ENCODE measurements at places on chromosomes 7 and 10.

- DNase-seq, result no peak
Measured at GRCh38 chr7:44152971-44153947, 12.1 kb upstream of the MYL7 start.

- DNase-seq, result no peak
Measured at GRCh38 chr10:36177071-36177470, 535.0 kb upstream of the FZD8 start.

- no peak for DNase-seq
Measured at GRCh38 chr7:148662646-148663045, 36.1 kb upstream of the CUL1 start.

- no peak for DNase-seq
Measured at GRCh38 chr7:137681657-137682562, 164.9 kb downstream of the DGKI start.

GRCh38 chr10:75024971-75025523 lies 86.4 kb upstream of the SAMD8 start:
- DNase-seq, result no peak

DNA sequence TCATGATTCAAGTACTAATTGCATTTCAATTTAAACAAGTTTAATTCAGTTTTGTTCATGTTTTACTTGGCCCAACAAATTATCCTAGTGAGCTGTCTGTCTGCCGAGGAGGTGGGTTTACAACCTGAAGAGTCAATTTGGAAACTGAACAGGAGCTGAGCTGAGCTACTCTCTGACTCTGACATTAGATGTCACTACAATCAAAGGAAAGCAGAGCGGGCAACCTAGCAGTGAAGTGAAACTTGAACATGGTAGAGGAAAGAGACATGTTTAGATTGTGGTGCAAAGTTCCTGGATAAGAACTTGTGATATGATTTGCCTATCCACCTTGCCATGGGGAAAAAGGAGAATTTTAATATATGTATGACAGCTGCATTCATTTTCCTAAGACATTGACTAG lies 9.6 kb upstream of the AGR3 start:
- DNase-seq, result peak; percentile 2

- DNase-seq, result no peak
Measured at GRCh38 chr10:110562348-110562747, 5.1 kb upstream of the SMC3 start.

DNA sequence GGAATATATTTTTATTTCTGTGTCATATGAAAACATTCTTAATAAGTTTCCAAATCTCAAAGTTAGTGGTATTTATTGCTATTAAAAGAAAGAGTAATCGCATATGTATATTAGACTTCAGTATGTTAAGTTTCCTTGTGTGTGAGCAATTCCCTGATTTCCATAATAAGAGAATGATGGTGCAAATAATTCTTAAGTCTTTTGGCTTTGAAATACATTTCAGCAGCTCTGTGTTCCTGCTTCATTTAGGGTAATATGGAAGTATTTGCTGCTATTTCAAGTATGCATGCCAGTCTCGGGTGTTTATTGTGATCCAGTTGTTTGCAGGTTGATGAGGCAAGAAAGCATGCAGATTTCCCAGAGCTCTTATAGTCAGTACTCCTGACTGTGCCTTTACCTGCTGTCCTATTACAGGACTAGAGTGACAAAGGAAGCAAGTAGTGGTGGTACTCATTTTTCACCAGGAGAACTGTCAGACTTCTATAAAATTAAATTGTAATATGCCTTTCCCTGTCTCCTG lies 43.7 kb downstream of the FGFBP3 start:
- no peak for DNase-seq

DNA sequence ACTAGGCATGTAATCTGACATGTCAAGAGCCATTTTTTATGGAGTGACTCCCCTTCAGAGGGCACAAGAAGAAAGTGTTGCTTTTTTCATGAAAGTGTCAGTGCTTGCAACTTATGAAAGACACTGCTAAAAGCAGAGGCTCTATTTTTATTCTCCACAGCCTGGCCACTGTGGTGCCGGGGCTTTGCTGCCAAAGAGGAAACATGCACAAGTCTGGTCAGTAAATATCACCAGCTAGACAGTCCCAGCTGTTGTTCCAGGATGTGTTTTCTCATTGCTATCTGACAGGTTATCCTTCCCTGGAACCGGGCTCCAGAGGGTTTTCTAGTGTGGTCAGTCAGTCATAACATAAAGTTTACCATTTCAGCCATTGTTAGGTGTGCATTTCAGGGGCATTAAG lies 180.7 kb upstream of the PITRM1 start:
- DNase-seq, result no peak

GRCh38 chr7:12771378-12771877 lies 84.0 kb downstream of the ARL4A start:
- peak; percentile 4 for DNase-seq

- no peak for DNase-seq
Measured at GRCh38 chr10:35449944-35450343, 113.6 kb downstream of the CCNY start.

GRCh38 chr10:5292196-5292735 lies 72.5 kb upstream of the UCN3 start:
- no peak for DNase-seq

GRCh38 chr7:44061645-44062179 lies 3.7 kb downstream of the PGAM2 start:
- DNase-seq, result no peak

DNA sequence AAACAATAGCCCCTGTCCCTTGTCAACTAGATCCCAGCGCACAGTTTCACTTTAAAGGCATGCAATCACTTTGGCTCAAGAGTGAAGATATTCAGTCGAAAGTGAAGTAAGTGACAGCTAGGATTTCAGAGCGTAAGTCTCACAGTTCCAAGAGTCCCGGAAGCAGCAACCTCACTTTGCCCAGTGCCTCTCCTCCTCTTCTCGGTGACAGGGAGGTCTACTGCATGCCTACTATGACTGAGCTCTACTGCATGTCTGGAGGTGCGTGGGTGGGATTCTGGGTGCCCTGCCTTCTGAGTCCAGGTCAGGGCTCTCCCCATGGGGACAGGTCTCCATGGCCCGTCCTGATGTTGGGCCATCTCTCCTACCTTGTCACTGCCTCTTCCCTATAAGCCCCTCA lies 17.0 kb downstream of the PRKCQ start:
- DNase-seq, result no peak

- DNase-seq, result no peak
Measured at GRCh38 chr7:88106434-88106833, 113.4 kb downstream of the SRI start.

GRCh38 chr10:24363070-24363469 lies 154.1 kb downstream of the KIAA1217 start:
- no peak for DNase-seq

- DNase-seq, result no peak
Measured at GRCh38 chr7:101134399-101134980, 7.6 kb downstream of the SERPINE1 start.

- DNase-seq, result no peak
Measured at GRCh38 chr10:113473851-113474250, 79.0 kb upstream of the HABP2 start.

- no peak for DNase-seq
Measured at GRCh38 chr7:128963327-128963757, 25.6 kb downstream of the IRF5 start.

- DNase-seq, result no peak
Measured at GRCh38 chr10:94037286-94037685, 43.6 kb downstream of the PLCE1 start.

- no peak for DNase-seq
Measured at GRCh38 chr7:114791771-114792170, 130.1 kb upstream of the MDFIC start.

- no peak for DNase-seq
Measured at GRCh38 chr10:76743169-76743568, 894.4 kb downstream of the KCNMA1 start.

DNA sequence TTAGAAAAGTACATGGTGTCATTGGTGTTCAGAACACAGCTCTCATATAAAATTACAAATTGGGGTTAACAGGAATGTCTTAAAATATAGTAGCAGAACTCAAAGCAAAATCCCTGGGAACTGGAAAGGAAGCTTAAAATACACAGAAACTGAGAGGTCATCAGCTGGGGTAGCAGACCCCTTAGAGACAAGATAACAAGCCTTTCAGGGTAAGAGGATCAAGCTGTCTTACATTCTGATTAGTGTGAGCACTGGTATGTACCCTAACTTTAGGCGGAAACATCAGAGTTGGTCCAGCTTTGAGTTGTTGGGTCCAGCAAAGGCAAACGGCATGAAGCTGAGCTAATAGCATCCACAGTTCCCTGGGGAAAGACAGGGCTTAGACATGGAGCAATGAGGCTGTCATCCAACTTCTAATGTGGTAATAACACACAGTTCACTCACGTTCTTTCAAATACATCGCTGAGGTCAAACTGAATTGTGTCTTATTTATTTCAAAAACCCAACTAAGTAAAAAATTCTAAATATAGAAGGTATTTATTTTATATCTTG lies 32.6 kb downstream of the ARHGAP21 start:
- no peak for DNase-seq

DNA sequence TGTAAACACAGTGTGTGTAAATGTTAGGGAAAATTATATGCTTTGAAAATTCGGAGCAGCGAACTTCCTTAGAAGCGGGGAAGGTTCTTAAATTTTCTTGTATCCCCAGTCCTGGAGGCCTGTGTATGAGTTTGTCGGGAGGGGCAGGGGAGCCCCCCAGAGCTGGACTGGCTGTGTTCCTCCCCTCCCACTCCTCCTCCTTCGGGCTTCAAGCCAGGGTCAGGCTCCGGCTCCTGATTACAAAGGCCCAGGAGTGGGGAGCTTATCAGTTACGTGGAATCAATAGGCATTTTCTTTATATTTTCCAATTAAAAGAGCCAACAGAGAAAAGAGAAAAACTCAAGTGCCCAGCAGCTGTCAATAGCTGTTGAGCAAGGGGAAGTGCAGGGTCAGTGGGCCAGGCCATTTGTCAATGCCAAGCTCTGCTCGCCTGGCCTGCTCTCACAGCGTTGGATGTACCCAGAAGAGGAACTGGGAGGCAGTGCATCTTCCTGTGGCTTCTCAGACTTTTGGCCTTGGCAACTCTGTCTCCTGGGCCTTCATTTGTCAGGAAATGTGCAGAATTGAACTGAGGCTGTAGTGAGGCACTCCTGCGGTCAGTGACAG lies 156.9 kb upstream of the PCBD1 start:
- DNase-seq, result no peak

DNA sequence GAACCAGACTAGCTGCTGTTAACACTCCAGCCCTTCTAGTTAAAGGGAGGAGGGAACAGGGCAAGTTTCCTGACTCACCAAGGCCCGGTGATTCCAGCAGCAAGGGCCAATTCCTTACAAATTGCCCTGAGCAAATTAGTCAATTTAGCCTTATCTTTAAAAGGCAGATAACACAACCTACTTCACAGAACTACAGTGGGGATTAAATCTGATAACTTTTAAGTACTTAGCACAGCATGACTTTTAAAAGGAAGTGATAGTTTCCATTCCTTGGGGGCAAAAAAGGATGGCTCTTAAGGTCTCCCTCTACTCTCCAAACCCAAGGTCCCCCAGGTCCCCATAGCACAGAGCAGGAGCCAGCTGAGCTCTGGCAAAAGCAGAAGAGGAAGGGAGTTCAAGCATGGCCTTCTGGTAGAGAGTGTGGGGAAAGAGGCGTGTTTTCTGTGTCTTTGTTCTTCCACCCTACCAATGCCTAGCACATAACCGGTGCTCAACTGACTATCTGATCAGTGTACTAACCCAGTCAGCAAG lies 4.0 kb downstream of the CDCA7L start:
- DNase-seq, result no peak

GRCh38 chr7:37671876-37672275 lies 11.7 kb upstream of the GPR141 start:
- DNase-seq, result no peak

- no peak for DNase-seq
Measured at GRCh38 chr10:117933036-117933435, 113.7 kb downstream of the RAB11FIP2 start.

DNA sequence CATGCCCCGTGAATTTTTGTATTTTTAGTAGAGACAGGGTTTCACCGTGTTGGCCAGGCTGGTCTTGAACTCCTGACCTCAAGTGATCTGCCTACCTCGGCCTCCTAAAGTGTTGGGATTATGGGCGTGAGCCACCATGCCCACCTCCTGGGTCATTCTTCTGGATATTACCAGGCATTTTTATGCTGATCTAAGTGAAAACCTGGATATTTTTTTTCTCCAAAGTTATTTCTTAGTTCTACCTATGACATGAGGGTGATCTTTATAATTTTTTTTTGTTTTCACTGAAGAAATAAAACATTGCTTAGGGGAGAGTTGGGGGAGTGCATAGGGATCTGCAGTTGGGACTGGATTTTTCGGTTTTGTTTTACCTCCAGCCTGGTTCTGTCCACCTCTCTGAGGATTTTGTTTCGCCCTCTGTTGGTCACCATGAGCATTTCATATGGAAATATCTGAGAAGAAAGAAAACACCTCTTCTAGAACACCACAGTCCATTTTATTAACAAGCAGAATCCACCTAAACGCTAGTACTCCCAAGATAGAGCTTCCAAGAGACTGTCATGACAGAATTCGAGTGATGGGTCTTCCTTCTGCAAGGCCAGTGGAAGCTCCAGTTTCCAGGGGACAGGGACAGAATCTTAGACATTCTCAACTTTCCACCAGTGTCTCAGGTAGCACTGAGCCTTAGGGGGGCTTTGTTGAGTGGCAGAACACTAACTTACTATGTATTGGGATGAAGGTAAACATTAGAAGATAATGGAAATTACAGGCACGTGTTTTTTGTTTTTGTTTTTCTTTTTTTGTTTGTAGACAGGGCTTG lies 33.4 kb upstream of the AFAP1L2 start:
- no peak for DNase-seq

GRCh38 chr7:133165001-133165400 lies 83.1 kb upstream of the CHCHD3 start:
- DNase-seq, result no peak

GRCh38 chr7:77877791-77878190 lies 79.2 kb downstream of the PHTF2 start:
- no peak for DNase-seq

DNA sequence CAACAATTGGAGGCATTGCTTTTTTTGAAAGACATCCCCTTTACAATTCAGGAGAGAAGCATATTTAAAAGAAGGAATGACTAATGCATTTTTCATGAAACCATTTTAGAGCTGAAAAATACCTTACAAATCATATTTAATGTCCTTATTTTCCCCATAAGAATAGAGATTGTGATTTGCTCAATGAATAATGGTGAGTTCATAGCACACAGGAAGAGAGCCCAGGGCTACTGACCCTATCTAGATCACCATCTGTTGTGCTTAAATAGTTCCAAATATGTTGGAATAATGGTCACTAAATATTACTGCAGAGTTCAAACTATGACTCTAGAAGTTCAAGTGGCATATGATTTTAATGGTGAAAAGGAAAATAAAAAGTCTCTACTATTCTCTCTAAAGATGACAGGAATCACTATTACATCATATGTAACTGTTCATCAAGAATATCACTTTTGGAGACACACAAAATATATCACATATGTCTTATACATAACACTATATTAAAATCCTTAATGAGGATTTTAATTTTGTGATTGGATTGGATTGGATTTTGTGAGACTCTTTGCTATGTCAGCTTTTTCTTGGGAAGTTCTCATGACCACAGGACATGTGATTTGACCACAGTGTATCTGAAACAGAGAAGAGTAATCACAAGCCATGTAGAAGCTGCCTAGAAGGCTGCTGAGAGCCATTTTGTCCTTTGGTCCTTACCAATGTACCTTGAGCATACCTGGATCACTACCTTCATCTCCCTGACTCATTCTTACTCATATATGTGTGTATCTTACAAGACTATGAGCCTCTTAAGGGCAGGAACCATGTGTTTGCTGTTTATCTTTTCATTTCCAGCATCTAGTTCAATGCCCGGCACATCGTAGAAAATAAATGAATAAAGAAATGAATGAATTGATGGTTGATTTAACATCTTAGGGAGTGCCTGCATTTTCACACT lies 26.4 kb downstream of the SLC16A9 start:
- DNase-seq, result no peak

GRCh38 chr7:132446666-132447278 lies 129.5 kb downstream of the PLXNA4 start:
- no peak for DNase-seq
